Esophagus (tissue), 2 donors: ENCODE measurements at places on chromosomes 11 and 22. TPM values are rescaled to one million over a fixed set of nuclear protein-coding genes. Genes with fewer than 3 reads are reported as not detected.

The NCAM1 gene
- polyA plus RNA-seq: 2.2 TPM

The RHOD gene
- polyA plus RNA-seq: 194 TPM

The HINFP gene
- 16.0 TPM for polyA plus RNA-seq

The NAALADL1 gene
- polyA plus RNA-seq: 6.0 TPM

The FBLN1 gene
- polyA plus RNA-seq: 50.3 TPM

The OR8G5 gene
- polyA plus RNA-seq: not detected

The SERHL2 gene
- polyA plus RNA-seq: 6.0 TPM

The PPP6R2 gene
- 38.2 TPM for polyA plus RNA-seq

The OR5D14 gene
- not detected for polyA plus RNA-seq

The FOLH1 gene
- 0.86 TPM for polyA plus RNA-seq

The JHY gene
- polyA plus RNA-seq: 0.82 TPM

The TPH1 gene
- polyA plus RNA-seq: 0.26 TPM

The IL17REL gene
- not detected for polyA plus RNA-seq

The FXYD2 gene
- polyA plus RNA-seq: 1.0 TPM

The OR4C3 gene
- not detected for polyA plus RNA-seq

The HOATZ gene
- polyA plus RNA-seq: not detected

The BTBD18 gene
- not detected for polyA plus RNA-seq

The PATE4 gene
- polyA plus RNA-seq: not detected

The MIAT gene
- polyA plus RNA-seq: 0.49 TPM

The GLYAT gene
- not detected for polyA plus RNA-seq

The SLC3A2 gene
- 90.5 TPM for polyA plus RNA-seq

The ART1 gene
- polyA plus RNA-seq: not detected

The FZD4 gene
- polyA plus RNA-seq: 1.4 TPM

The MOV10L1 gene
- 0.18 TPM for polyA plus RNA-seq

The ROM1 gene
- 10.5 TPM for polyA plus RNA-seq

The MMP8 gene
- polyA plus RNA-seq: not detected

The BAIAP2L2 gene
- polyA plus RNA-seq: 34.5 TPM

The CHST1 gene
- 0.25 TPM for polyA plus RNA-seq

The ZC3H12C gene
- polyA plus RNA-seq: 0.66 TPM

The RFPL2 gene
- polyA plus RNA-seq: 0.05 TPM

The FOXRED2 gene
- polyA plus RNA-seq: 3.2 TPM

The SMDT1 gene
- polyA plus RNA-seq: 116 TPM

The SLC22A6 gene
- not detected for polyA plus RNA-seq

The TRIM22 gene
- 18.3 TPM for polyA plus RNA-seq

The CFAP300 gene
- 0.68 TPM for polyA plus RNA-seq

The MFNG gene
- polyA plus RNA-seq: 2.6 TPM

The SEC14L6 gene
- polyA plus RNA-seq: 0.07 TPM

The VWCE gene
- polyA plus RNA-seq: 0.34 TPM

The CLNS1A gene
- 104 TPM for polyA plus RNA-seq

The NLRP14 gene
- polyA plus RNA-seq: 0.01 TPM

The KCNJ11 gene
- polyA plus RNA-seq: 0.67 TPM

The OR51B5 gene
- not detected for polyA plus RNA-seq

The APOA5 gene
- polyA plus RNA-seq: not detected

The SLC22A8 gene
- polyA plus RNA-seq: not detected
